ENCODE measurements at places on chromosomes 12 and 14. TPM values are rescaled to one million over a fixed set of nuclear protein-coding genes. Genes with fewer than 3 reads are reported as not detected.

The GPR132 gene
- 51.4 TPM for total RNA-seq

DNA sequence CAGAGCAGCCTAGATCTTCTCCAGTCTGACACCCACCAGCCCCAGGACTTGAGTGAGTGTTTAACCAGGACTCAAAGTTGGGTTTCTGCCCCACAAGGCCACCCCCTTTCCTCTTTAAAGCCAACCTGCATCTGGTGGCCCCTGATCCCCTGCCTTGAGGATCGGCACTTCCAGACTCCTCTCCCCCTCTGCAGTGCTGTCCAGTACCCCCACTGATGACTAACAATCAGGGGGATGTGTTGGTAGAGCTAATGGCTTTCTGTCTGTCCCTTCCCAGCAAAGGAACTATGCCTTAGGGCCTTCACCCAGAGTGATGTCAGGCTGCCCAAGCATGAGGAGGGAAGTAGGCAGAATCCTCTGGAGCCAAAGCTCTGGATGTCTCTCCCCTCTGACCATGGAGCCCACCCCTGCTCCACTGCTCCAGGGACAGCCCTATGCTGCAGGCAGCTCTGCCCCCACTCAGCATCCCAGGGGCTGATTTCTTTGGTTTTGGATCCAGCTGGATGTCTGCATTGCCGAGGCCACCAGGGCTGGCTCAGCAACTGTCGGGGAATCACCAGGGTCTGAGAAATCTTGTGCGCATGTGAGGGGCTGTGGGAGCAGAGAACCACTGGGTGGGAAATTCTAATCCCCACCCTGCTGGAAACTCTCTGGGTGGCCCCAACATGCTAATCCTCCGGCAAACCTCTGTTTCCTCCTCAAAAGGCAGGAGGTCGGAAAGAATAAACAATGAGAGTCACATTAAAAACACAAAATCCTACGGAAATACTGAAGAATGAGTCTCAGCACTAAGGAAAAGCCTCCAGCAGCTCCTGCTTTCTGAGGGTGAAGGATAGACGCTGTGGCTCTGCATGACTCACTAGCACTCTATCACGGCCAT, 42.9 kb downstream of the DAD1 start:
- no peak for DNase-seq

The OR4E2 gene
- total RNA-seq = 0.25 TPM

GRCh38 chr14:60212503-60213371, 36.3 kb upstream of the PPM1A start:
- DNase-seq = no peak

GRCh38 chr12:79058342-79058741, 193.8 kb downstream of the SYT1 start:
- no peak for DNase-seq

DNA sequence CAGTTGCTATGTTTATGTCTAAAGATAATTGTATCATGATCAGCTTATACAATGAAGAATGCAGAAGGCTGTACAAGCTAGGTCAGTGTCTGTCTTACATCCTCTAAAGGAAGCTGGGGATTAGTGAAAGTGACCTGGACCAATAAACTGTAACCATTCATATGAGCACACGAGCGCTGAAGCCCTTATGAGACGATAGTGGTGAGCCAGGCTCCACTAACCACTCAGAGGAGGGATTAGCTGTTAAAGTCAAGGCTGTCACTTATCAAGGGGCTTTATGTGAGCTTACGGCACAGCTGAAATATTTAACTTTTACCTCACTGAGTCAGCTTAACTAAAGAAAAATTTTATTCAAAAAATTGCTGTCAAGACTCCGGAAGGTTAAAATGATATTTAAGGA, 30.3 kb downstream of the NDUFA12 start:
- no peak for DNase-seq

DNA sequence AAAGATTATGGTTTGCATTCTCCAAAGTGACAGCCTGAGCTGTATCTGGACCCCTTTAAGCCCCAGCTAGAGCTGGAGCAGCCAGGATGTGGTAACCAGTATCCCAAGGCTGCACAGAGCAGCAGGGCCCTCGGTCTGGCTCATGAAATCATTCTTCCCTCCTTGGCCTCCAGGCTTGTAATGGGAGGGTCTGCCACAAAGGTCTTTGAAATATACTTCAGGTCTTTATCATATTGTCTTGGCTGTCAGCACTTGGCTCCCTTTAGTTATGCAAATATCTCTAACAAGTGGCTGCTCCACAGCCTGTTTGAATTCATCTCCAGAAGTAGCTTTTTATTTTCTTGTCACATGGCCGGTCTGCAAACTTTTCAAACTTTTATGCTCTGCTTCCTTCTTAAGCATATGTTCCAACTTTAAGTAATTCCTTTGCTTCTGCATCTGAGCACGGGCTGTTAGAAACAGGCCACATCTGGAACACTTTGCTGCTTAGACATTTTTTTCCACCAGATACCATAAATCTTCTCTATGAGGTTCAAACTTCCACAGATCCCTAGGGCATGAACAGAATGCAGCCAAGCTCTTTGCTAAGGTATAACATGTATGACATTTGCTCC, 663.4 kb upstream of the MIS18BP1 start:
- no peak for DNase-seq

GRCh38 chr12:102426599-102427542, 53.5 kb downstream of the IGF1 start:
- DNase-seq = no peak

The CLEC2A gene
- not detected for total RNA-seq

DNA sequence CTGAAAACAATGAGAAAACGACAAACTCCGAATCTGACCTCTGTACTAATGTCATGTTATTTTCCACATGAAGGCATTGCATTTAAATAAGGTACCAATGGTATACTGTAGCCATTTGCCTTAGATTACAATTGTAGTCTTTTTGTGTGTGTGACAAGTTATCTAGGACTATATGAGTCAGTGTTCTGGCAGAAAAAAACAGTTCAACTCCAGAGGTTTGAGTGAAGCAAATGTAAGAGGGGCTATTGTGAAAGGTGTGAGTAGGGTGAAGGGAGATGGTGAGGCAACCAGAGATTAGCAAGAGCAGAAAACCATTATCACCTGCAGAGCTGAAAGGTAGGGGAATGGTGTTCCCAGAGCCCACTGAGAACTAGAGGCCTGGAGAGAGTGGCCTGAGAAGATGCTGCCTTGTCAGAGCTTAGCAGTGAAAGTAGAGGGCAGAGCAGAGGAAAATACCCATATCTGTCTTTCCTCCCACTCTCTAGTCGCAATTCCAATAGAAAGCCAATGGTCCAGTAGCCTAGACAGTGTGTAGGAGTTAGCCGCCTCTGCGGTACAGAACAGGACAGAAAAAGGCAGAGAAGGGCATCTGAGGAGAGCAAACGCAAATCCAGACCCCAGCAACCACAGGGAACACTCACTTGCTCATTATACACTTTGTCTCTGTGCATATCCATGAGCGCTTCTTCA, 112.2 kb downstream of the DYRK2 start:
- no peak for DNase-seq

The CCDC196 gene
- total RNA-seq = not detected

DNA sequence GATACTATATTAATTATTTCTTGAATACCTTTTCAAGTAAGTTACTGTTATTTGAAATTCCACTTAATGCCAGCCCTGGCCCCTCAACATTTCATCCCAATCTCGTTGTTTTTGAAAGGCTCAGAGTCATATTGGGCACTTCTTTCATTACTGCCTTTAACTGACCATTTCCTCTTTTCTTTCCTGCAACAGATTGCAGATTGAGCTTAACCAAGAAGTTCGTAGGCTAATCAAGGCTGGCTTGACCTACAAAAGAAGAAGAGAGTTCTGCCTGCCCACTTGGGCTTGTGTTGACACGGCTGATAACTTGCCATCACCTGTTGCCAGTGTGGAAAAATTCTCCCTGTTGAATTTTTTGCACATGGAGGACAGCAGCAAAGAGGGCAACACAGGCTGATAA, 91.0 kb downstream of the FLRT2 start:
- DNase-seq = no peak

The KRT4 gene
- total RNA-seq = not detected

The ITGB7 gene
- 786 TPM for total RNA-seq

GRCh38 chr12:86950043-86950442, 693.9 kb upstream of the MGAT4C start:
- DNase-seq = no peak

- no peak for DNase-seq
These were observed 27.7 kb downstream of the ARHGAP5 start for GRCh38 chr14:32104803-32105202.

- DNase-seq = no peak
These were observed 78.3 kb downstream of the TSHR start for GRCh38 chr14:81033698-81034240.

GRCh38 chr14:42057111-42057510, 450.4 kb downstream of the LRFN5 start:
- DNase-seq = no peak

DNA sequence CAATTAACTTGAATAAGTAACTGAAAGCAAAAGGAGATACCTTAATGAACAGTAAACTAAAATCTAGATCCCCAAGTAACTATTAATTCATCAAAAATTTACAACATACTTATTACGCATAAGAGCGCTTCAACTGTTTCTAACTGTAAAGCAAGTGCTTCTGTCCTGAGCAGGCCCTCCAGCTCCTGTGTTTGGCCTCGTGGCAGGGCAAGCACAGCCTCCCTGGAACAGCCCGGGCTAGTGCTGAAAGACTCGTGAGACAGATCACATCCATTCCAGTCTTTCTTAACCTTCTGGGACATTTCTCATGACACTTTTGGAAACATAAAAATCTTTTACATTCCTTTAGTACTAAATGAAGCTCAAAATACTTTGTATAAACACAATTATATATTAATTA, 178.8 kb upstream of the ABCD2 start:
- no peak for DNase-seq

GRCh38 chr12:67241482-67241881, 27.7 kb upstream of the CAND1 start:
- no peak for DNase-seq

DNA sequence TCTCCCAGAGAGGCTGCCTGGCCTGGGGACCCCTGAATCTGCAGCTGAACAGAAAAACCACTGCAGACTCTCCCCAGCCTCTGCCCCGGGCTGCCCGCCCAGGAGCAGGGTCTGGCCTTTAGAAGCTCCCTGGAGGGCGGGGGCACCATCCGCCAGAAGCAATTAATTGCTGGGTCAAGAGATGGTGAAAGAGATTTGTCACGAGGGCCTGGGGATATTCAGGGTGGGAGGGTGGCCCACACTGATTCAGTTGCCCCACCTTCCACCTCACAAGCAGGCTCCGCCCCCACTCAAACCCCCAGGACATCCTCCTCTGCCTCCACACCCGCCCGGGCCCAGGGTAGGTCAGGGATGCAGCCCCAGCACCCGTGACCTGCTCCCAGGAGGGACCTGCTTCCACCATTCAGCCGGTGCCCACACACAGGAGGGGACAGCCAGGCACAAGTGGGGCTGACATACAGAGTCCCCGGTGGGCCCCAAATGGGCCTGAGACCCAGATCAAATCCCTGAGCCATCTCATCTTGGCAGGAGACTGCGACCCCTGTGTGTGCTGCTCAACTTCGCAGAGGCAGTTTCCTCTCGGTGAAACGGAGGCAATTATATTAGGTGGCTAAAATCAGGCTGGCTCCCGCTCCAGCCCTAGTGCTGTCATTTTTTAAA, 23.0 kb downstream of the NCOR2 start:
- DNase-seq = no peak

GRCh38 chr12:109678719-109679118, 34.9 kb upstream of the FAM222A start:
- no peak for DNase-seq

DNA sequence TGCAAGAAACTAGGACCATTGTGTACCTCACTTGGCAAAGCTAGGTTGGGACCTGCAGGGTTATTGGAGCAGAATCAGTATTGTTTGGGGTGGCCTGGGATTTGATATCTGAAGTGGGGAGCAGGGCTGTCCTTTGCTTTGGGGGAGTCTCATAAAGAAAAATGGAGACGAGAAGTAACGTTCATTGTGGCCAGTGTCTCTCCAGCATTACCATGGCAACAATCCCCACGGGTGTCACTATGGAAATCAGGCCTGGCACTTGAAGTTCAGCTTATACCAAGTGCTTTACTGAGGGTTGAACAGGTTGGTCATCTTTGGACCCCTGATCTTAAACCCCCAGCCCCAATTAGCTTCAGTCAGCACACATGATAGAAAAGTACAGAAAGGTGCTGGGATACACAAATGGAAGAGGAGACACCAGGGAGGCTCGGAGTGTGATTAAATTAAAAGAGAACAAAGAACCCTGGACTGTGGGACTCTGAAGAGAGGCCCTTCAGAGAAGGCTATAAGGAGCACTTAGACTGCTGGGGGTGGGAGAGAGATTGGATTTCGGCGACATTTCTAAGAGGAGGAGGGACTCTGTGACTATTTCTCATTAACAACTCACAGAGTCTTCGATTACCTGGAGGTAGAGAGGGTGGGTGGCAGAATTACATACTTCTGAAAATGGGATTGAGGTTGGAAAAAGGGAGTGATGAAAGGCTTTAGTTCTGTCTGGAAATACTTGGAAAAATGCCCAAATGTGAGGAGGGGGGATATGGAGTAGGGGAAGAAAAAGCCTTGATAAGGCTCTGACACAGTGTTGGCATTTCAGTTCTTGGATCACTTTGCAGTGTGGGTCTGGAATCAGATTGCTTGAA, 3.7 kb downstream of the KIF5A start:
- no peak for DNase-seq

DNA sequence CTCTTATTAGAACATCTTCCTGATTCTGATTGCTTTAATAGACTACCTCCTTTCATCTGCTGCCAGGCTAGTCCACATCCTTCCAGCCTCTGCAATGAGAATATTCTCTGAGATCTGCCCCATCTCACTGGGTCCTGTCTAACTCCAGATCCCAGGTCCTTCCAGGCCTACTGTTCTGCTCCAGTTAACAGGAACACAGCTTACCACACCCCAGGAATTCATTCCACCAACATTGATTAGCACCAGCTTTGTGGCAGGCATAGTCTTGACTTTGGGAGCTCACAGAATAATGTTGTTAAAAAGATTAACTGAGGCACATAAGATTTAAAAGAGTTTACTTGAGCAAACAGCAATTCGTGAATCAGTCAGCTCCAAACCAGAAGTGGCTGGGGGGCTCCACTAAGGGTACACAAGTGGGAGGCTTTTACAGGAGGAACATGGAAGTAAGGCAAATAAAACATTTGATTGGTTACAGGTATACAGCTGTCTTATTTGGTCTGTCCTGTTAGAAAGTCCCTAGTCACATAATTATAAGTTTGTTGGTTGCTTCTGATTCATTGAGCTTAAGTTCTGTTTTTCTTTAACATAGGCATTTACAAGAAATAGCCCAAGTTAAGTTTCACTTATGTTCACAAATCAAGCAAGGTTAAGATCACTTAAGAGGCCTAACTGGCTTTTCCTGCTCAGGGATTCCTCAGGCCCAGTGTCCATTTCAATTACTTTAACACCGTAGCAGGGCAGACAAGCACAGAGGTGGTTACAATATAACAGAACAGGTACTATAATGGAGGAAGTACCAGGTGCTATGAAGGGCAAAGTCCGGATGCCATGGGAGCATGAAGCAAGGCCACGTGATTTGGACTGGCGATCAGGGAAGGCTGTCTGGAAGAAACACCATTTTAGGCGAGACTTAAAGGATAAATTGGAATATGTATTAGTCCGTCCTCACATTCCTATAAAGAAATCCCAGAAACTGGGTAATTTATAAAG, 12.2 kb upstream of the MYH7 start:
- peak; percentile 5 for DNase-seq

The FAM181A gene
- total RNA-seq = not detected

- no peak for DNase-seq
These were observed 402.3 kb downstream of the EGLN3 start for GRCh38 chr14:33548606-33549005.

- DNase-seq = peak; percentile 83
These were observed 6.7 kb downstream of the VASH1 start for GRCh38 chr14:76767681-76768656.

The EGLN3 gene
- 10.9 TPM for total RNA-seq
